Activated naive CD4-positive, alpha-beta T cell treated with Interleukin-2 at 50 U/mL for 16 hours (primary cell): ENCODE measurements at places on chromosomes 4 and X.
A peak's percentile ranks its signal among the peaks of the same experiment; 100 is the strongest.

- DNase-seq, result no peak
Observed at GRCh38 chrX:29082558-29082957, 495.3 kb downstream of the IL1RAPL1 start.

- DNase-seq, result no peak
Observed at GRCh38 chr4:23516716-23517115, 373.1 kb downstream of the PPARGC1A start.

- no peak for DNase-seq
Observed at GRCh38 chrX:41148553-41148952, 63.3 kb downstream of the USP9X start.

GRCh38 chr4:165124488-165124887 lies 11.8 kb upstream of the TMEM192 start:
- DNase-seq, result no peak

- no peak for DNase-seq
Observed at GRCh38 chrX:37781081-37781480, 1.2 kb downstream of the CYBB start.

- DNase-seq, result no peak
Observed at GRCh38 chr4:155541716-155542115, 124.9 kb upstream of the GUCY1A1 start.

DNA sequence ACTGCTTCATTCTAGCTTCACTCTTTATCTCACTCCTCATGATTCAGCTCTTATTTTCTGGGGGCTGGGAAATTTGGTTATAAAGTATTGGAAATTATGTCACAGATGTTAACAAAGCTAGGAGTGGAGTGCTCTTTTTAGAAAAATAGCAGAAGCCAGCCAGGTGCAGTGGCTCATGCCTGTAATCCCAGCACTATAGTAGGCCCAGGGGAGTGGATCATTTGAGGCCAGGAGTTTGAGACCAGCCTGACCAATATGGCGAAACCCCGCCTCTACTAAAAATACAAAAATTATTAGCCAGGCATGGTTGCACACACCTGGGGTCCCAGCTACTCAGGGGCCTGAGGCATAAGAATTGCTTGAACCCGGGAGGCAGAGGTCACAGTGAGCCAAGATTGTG lies 97.2 kb upstream of the GUCY1A1 start:
- DNase-seq, result no peak

- peak; percentile 8 for DNase-seq
Observed at GRCh38 chrX:13013363-13014110, 30.9 kb downstream of the FAM9C start.

DNA sequence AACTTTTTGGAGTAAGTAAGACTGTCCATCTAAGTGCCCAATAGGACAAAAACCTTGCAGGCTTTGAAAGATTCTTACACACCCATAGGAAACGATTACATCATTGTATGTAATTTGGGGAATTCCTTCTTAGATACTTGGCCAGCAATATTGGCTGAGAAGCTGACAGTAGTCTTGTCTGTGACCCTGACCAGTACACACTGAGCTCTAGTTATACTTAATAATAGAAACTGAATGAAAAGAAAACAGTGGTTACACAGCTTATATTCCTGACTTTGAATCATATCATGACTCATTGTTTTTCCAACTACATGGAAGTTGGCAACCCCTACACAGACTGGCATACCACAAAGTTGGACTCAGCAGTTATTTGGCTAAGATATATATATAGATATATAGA lies 7.1 kb upstream of the TLR2 start:
- no peak for DNase-seq

- DNase-seq, result no peak
Observed at GRCh38 chr4:183332447-183332846, 10.2 kb upstream of the CLDN24 start.

DNA sequence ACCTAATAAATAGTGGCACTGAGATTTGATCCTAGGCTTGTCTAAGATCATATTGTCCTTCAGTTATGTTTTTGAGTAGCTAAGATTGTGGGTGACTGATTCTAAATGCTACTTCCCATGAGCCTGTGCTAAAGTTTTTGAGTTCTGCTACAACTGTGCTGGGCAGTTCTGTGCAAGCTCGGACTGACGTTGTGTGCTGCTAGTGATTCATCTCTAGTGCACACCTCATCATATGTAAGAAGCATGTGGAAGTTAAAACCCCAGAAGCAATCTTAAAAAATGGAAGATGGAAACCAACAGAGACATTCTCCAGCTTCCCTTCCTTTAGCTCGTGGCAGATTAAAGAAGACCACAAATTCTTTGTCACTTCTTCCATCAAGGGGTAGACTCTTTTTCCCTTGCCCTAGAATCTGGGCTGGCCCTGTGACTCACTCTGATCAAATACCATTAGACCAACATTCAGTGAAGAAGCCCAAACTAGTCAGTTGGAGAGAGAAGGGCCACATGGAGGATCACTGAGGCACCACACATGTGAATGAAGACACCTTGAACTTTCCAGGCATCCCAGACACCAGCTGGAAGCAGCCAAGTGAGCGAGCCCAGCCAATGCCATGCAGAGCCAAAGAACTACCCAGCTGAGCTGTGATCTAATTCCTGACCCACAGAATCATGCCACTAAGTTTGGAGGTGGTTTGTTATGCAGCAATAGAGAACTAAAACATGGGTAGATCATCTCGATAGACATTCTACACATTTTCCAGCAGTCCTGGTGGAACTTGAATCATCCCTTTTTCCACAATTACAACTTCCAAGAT lies 16.8 kb downstream of the ARHGAP6 start:
- no peak for DNase-seq

DNA sequence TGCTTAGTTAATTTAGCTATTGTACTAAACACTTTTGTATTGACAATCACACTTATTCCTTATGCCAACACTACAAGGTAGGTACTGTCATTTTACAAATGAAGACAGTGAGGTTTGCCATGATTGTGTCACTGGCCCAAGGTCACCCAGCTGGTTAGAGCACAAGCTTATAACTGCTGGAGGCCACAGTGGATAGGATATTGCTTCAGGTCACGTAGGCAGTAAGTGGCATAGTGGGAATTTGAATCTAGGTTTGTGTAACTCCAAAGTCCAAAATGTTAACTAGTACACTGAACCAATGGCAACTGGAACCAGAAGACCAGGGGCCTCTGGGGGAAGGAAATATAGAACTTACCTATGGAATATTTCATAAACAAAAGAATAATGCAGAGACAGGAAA lies 21.1 kb upstream of the PITX2 start:
- DNase-seq, result no peak

GRCh38 chr4:108902769-108903168 lies 139.9 kb upstream of the ETNPPL start:
- DNase-seq, result no peak

GRCh38 chr4:34422472-34423175 lies 1821.7 kb downstream of the ARAP2 start:
- DNase-seq, result no peak

- DNase-seq, result no peak
Observed at GRCh38 chr4:132316738-132317137, 832.4 kb upstream of the PCDH10 start.

DNA sequence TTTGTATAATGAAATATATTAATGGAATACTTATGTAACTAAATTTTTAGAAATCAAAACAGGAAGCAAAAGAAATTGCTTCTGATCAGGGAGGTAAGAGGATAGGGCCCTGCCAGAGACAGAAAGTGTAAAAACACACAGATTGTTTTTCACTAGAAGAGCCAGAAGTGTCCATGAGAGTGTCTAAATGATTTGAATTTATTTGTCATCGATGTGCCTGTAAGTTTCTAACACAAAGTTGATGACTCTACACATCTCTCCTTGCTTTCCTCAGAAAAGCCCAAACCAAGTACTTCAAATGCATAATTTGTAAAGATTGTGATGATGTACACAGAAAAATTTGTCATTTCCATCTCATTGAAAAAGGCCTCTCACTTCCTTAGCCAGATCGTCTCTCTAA lies 80.6 kb downstream of the TMEM156 start:
- no peak for DNase-seq

GRCh38 chr4:48138936-48139335 lies 4.9 kb upstream of the TXK start:
- DNase-seq, result no peak

- DNase-seq, result no peak
Observed at GRCh38 chr4:42817913-42818312, 74.6 kb upstream of the GRXCR1 start.

DNA sequence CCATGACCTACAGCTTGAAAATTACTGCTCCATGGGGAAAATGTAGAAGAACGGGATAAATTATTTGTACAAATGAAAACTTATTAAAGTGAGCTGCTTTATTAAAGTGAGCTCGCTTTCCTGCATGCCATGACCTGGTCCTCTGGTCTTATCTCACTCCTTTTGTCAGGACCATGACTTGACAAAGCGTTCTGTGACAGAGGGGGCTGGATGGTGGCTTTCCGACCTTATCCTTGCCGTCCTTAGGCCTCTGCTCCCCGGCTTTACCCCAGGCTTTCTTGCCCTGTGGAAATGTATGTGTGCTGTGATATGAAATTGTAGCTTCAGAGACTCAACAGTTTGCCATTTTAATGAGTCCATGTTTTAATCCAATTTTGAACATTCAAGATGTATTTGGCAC lies 44.0 kb upstream of the FBXW7 start:
- no peak for DNase-seq

DNA sequence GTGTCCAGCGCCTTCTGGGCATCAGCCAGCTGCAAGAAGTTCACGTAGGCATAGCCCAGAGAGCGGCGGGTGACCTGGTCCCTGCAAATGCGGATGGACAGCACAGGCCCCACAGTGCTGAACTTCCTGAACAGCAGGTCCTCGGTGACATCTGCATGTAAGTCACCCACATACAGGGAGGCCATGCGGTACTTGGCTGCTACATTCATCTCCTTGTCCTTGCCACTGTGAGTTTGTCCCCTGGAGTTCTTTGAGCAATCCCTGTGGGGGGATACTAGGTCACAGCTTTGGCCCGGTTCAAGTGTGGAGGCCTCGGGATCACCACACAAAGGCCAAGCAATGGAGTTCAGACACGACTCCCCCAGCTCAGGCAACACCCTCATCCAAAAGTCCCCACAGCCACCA lies 776 bp downstream of the PABPC4L start:
- DNase-seq, result no peak

DNA sequence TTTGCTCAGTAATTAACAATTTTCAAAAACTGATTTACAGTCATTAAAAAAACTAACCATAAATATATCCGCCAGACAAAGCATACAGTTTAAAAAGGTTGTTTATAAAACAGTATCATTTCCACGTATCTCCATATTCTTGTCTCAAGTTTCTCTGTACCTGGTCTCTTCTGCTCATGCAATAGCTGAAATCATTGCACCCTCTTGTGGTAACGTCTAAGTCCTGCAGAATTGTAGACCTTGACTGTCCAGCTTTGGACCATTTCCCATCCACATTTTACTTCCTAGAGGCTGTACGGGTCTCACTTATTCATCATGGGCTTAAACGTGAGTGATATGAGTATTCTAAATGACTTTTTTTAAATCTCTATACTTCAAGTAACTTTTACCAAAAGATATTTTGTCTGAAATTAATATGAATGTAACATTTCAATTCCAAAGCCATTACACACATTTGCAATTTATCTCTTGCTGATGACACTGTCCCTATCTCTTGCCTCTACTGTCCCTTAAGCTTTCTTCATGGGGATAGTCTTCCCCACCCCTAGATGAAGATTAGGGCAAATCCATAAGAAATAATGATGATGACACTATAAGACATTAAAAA lies 118.5 kb downstream of the BTC start:
- DNase-seq, result no peak

DNA sequence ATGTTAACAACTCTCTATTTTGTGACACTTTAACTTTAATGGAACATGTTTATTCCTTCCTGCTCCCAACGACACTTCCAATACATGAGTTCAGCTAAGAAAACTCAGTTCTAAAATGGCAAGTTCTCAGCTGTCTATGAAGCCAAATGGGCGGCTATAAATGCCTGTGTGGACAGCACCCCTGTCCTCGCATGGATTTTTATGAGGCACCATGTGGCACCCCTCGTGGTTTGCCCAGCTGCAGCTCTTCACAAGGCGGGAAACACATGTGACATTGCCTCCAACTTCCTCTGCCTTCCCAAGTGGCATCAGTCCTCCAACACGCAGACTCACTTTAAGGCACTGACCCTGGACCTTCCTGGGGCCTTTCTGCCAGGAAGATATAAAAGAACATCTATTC lies 48.0 kb downstream of the SH3RF1 start:
- no peak for DNase-seq

GRCh38 chrX:34687095-34687494 lies 30.0 kb upstream of the TMEM47 start:
- no peak for DNase-seq

DNA sequence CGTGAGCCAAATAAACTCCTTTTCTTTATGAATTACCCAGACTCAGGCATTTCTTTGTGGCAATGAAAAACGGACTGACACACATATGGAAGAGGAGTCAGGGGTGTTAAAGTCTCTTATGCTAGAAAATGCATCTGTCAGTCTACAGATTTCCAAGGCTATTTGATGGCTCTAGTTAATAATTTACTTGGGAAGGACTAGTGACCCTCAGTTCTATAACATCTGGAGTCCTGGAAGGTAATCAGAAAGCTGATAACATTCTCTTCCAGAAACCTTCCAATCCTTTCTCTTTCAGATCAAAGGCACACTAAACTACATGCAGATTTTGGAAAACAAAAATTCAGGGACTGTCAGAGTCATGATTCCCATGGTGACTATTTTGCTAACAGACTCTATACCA lies 142.0 kb upstream of the TEX13D start:
- DNase-seq, result no peak

GRCh38 chr4:52729586-52729985 lies 21.6 kb downstream of the ERVMER34-1 start:
- DNase-seq, result no peak
